Stimulated activated CD8-positive, alpha-beta memory T cell treated with anti-CD3 and anti-CD28 coated beads, Interleukin-4, amount 100 ng/mL, for 4 hours (primary cell): ENCODE measurements at places on chromosomes 1 and 21.
A peak's percentile ranks its signal among the peaks of the same experiment; 100 is the strongest.

GRCh38 chr1:42165511-42166210 is 1.1 kb upstream of the GUCA2A start:
- DNase-seq: no peak

DNA sequence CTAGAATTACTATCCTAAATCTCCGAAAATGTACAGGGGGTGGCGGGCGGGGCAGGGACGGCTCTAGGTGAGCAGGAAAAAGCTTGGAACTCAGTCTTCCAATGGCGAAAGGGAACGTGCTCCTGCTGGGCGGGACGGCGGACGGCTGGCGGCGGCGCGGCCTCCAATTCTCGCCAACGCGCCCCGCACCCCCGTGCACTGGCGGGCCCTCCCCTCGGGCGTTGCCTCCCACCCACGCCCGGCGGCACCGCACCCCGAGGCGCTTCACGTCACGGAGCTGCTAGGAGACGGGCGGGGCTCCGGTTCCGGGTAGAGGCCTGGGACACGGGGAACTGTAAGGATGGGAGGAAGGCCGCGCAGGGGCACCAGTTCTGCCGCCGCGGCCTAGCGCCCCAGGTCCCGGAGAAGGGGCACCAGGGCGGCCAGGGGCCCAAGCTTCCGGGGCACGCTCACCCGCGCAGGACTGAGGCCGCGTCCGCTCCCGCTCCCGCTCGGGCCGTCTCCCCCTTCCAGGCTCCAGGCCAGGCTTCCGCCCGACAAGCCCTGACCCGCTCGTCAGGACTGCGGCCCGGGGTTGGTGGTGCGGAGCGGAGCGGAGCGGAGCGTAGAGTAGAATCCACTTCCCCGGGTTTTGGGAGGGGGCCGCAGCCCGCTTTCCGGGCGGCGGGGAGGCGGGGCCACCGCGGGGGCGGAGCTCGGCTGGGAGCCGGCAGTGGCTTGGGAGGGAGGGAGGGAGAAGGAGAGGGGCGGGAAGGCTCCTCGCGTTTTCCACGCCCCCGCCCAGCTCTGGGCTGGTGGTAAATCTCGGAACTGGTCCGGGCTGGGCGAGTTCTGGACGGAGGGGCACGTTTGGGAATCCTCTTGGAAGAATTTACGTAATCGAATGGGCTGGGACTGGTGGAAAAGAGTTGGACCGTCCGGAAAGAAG is at the start of gene DDX59:
TSS of gene DDX59 (minus strand) at position 594 of the 928 bp plus-strand sequence. CDS start 3,167 bp downstream, outside the sequence.
- DNase-seq: peak; percentile 75

DNA sequence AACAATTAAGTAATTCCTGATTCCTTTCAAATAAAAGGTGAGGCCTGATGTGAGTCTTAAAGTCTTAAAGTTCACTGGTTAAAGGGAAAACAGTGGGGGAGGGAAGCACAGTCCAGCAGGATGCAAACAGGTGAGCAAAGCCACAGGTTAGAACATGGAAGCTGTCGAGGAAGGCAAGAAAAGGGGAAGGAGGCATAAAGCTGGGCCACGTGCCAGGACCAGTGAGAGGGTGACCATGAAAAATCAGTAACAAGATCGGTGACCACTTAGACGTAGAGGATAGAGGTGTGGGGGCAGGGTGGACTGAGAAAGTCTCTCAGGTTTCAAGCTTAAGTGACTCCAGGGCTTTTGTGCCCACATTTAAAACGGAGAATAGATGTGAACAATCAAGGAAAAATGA is 231.3 kb downstream of the SETD4 start:
- no peak for DNase-seq

- no peak for DNase-seq
Measured at GRCh38 chr1:227907439-227908015, 40.2 kb downstream of the WNT9A start.

DNA sequence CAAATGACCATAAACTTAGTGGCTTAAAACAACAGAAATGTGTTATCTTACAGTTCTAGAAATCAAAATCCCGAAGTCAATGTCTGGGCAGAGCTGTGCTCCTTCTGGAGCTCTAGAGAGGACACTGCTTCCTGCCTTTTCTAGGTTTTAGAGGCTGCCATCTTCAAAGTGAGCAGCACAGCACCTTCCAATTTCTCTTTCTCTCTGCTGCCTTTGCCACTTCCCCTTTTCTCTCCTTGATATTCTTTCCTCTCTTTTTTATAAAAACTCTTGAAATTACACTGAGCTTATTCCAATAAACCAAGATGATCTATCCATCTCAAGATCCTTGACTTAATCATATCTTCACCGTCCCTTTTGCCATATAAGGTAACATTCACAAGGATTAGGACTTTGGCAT is 616.9 kb downstream of the PLPP3 start:
- DNase-seq: no peak

DNA sequence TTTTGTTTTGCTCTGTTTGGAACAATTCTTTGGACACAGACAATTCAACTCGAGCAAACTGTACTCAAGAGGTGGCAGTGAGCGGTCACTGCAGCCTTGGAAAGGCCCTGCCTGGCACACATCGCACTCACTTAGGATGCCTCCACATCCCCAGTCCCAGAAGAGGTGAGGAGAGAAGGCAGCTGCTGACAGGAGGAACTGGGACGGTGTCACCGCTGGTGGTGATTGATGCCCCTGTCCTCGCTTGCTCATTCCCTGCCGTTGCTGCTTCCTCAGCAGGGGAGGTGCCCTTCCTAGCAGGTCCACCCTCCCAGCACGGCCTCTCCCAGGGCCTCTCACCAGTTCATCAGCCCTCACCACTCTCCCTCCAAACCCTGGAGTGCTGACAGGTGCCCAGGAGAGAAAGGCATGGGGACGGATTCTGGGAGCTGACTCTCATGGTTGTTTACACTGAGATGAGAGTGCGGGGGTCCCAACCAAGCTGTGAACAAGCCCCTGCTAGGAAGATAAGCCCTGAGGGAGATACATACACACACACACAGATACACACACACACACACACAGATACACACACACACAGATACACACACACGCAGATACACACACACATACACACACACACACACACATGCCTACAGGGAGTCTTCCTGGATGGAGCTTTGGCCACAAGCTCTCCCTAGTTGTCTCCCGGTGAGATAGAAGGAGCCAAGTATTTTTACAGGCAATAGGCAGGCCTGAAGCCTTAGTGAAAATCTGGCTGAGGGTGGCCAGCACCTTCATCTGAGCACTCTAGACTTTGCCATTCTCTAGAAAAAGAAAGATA is 101.1 kb downstream of the CDC7 start:
- DNase-seq: no peak

- no peak for DNase-seq
Measured at GRCh38 chr1:80202118-80202517, 1195.6 kb upstream of the ADGRL4 start.

DNA sequence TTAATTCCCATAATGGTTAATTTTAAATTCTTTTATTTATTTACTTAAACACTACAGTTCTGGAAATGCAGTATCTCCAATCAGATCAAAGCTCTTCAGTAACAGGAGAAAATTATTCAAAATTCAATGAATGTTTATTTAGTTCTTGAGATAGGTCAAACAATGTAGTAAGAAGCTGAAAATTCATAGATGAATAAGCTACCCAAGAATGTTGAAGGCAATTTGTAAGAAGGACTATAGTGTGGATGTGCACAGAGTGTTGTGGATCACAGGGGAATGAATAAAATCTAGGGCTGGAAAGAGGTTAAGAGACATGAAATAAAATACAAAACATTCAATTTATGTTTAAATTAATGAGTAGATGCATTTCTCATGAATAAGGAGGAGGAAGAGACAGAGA is 72.0 kb downstream of the OLFM3 start:
- DNase-seq: no peak
